ENCODE measurements at places on chromosomes 6 and 20. TPM values are rescaled to one million over a fixed set of nuclear protein-coding genes. Genes with fewer than 3 reads are reported as not detected.
A peak's percentile ranks its signal among the peaks of the same experiment; 100 is the strongest.

Gene SLC25A27
- 1.6 TPM for total RNA-seq

Gene RIPPLY2
- not detected for total RNA-seq

Gene PROCR
- 0.87 TPM for total RNA-seq

Gene SLC22A3
- total RNA-seq = not detected

Gene DNAH8
- total RNA-seq = 0.02 TPM

Gene EDN3
- not detected for total RNA-seq

Gene GJA1
- total RNA-seq = 0.09 TPM

Gene PACSIN1
- 0.07 TPM for total RNA-seq

Gene MACROD2
- total RNA-seq = not detected

Gene GNRH2
- 8.3 TPM for total RNA-seq

Gene HMGN4
- total RNA-seq = 63.6 TPM

Gene ABHD16B
- total RNA-seq = 0.11 TPM

Gene CTCFL
- total RNA-seq = not detected

Gene NRSN1
- total RNA-seq = not detected

DNA sequence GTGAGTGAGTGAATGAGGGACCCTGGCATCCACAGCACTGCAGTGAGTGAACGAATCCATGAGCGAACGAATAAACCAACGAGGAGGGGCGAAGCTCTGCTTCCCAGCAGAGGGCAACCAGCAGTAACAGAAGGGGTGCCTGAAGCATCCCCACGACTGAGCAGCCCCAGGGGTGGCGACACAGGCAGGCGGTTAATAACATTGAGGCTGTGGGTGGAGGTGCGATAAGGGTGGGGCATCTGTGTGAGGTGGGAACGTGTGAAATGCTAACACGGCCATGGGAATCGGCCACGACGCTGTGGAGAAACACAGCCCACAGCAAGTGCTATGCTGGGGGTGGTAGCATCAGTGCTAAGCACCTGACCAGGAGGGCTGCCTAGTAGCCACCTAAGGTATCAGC lies 75.9 kb downstream of the TAF4 start:
- no peak overlapping the region for H3K27ac ChIP-seq
- H3K27me3 ChIP-seq = no peaks in the 10 kb centered on the region
- peak overlapping the region; percentile 9 for H3K4me3 ChIP-seq
- H3K4me1 ChIP-seq = peaks cover 2% of the 10 kb centered on the region
- H3K36me3 ChIP-seq = peaks cover 79% of the 10 kb centered on the region
- DNase-seq = no peak

- H3K36me3 ChIP-seq = peaks cover 19% of the 10 kb centered on the region
- H3K4me3 ChIP-seq = no peak overlapping the region
- H3K27ac ChIP-seq = peak overlapping the region; percentile 85
- peaks cover 82% of the 10 kb centered on the region for H3K4me1 ChIP-seq
- H3K27me3 ChIP-seq = no peaks in the 10 kb centered on the region
These were observed 41.9 kb downstream of the ELOVL5 start for GRCh38 chr6:53306819-53307347.

GRCh38 chr6:155528982-155529453 lies 73.4 kb upstream of the NOX3 start:
- no peak for DNase-seq
- H3K36me3 ChIP-seq = peaks cover 5% of the 10 kb centered on the region
- no peak overlapping the region for H3K4me3 ChIP-seq
- H3K27ac ChIP-seq = no peak overlapping the region

DNA sequence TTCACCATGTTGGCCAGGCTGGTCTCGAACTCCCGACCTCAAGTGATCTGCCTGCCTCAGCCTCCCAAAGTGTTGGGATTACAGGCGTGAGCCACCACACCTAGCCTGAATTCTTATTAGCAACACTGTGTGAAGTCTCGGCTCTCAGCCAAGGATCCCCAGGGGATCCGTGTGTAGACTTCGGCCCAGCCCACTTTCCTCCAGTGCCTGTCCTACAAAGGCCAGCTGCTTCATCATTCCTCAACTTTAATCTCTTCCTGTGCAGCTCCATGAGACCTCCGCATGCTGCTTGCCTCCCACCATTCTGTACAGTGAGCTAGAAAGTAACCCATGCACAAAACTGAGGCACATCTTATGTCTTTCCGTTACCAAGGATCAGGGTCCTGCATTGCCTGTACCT lies 71.8 kb downstream of the SAMD3 start:
- no peak for DNase-seq
- no peaks in the 10 kb centered on the region for H3K27me3 ChIP-seq
- H3K36me3 ChIP-seq = peaks cover 14% of the 10 kb centered on the region
- H3K4me1 ChIP-seq = no peaks in the 10 kb centered on the region
- no peak overlapping the region for H3K27ac ChIP-seq

GRCh38 chr6:141117874-141118273 lies 1014.9 kb upstream of the GJE1 start:
- H3K36me3 ChIP-seq = no peaks in the 10 kb centered on the region
- peaks cover 3% of the 10 kb centered on the region for H3K27me3 ChIP-seq
- DNase-seq = no peak

DNA sequence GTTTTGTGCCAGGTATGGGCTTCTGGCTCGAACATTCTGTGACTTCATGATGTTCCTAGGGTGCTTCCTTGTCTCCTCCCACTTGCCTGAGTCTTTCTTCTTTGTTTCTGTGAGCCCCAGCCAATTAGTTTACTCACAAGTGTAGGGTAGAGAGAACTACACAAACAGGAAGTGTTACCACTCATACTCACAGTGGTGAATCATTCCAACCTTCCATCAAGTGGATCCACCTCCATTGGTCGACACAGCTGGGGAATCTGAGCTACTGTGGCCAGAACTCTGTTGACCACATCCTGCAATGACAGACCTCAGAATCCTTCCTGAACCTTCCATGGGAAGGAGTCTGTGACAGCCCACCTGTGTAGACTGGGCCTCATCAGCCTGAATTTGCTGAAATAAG lies 76.8 kb downstream of the UNC5CL start:
- H3K27me3 ChIP-seq = no peaks in the 10 kb centered on the region
- no peak overlapping the region for H3K27ac ChIP-seq
- DNase-seq = peak; percentile 52
- H3K36me3 ChIP-seq = no peaks in the 10 kb centered on the region
- H3K4me1 ChIP-seq = peaks cover 8% of the 10 kb centered on the region

GRCh38 chr6:149999636-150000035 lies 25.7 kb downstream of the RAET1L start:
- H3K36me3 ChIP-seq = peaks cover 2% of the 10 kb centered on the region
- peaks cover 51% of the 10 kb centered on the region for H3K27me3 ChIP-seq
- no peak overlapping the region for H3K27ac ChIP-seq

DNA sequence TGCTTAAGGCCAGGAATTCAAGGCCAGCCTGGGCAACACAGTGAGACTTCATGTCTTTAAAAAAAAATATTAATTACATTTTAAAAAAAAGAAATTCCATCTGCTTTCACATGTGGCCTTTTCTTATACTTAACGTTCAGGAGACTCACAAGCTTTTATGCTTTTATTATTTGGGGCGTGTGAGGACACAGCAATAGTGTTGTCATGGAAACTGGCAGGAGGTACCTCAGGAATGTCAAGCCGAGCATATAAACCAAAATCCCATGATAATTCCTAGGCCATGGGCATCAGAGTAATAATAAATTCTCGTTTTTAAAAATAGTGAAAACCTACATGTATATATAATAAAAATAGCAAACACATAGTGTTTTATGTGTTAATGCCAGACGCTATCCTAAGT lies 89.8 kb downstream of the IYD start:
- no peak for DNase-seq
- no peak overlapping the region for H3K4me3 ChIP-seq
- no peaks in the 10 kb centered on the region for H3K4me1 ChIP-seq
- H3K36me3 ChIP-seq = no peaks in the 10 kb centered on the region
- H3K27me3 ChIP-seq = peaks cover 7% of the 10 kb centered on the region

DNA sequence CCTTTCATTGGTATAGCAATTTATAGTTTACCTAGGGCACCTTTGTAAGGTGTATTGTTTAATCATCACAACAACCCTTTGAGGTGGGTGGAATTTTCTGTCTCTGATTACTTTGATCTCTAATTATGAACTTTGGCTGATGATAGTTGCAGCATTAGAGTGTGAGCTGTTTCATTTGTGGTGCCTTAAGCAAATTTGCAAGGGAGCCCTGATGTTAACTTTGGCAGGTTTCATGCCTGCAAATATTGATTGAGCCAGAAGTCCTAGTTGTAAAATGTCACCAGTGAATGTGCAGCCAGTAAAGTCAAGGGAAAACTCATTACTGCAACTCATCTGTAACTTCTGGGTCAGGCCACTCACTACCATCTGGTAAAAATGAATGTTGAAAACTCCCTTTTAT lies 29.8 kb downstream of the CTNNBL1 start:
- H3K27me3 ChIP-seq = no peaks in the 10 kb centered on the region
- H3K4me1 ChIP-seq = peaks cover 20% of the 10 kb centered on the region
- DNase-seq = no peak
- no peak overlapping the region for H3K27ac ChIP-seq
- H3K36me3 ChIP-seq = peaks cover 18% of the 10 kb centered on the region

DNA sequence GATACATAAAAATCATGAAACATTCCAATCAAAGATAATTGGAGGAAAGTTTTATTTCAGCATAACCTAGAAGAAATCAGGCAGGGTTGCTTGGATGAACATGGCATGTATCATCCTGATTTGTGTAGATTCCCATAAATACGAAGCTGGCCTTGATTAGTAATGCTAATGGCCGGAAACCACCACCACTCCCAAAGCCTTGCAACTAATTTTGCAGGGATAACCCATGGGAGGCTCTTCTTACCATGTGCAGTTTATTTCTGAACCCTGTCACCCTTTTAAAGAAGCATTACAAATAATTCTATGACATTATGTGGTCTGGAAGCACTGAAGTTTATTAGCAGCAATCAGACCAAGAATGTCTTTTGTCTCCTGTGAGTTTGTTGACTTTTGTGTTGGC lies 80.8 kb downstream of the AIG1 start:
- peaks cover 55% of the 10 kb centered on the region for H3K36me3 ChIP-seq
- no peak overlapping the region for H3K27ac ChIP-seq
- no peak overlapping the region for H3K4me3 ChIP-seq
- no peak for DNase-seq
- H3K27me3 ChIP-seq = no peaks in the 10 kb centered on the region

- H3K27ac ChIP-seq = peak overlapping the region; percentile 94
- H3K27me3 ChIP-seq = no peaks in the 10 kb centered on the region
- DNase-seq = peak; percentile 47
- no peaks in the 10 kb centered on the region for H3K36me3 ChIP-seq
- peak overlapping the region; percentile 39 for H3K4me3 ChIP-seq
These were observed 113.1 kb upstream of the ZNF217 start for GRCh38 chr20:53706466-53707370.

GRCh38 chr6:151701911-151702562 lies 105.4 kb upstream of the ESR1 start:
- no peak for DNase-seq
- H3K4me3 ChIP-seq = peak overlapping the region; percentile 34
- no peaks in the 10 kb centered on the region for H3K36me3 ChIP-seq
- H3K4me1 ChIP-seq = peaks cover 36% of the 10 kb centered on the region
- H3K27ac ChIP-seq = peak overlapping the region; percentile 62
- H3K27me3 ChIP-seq = peaks cover 5% of the 10 kb centered on the region

DNA sequence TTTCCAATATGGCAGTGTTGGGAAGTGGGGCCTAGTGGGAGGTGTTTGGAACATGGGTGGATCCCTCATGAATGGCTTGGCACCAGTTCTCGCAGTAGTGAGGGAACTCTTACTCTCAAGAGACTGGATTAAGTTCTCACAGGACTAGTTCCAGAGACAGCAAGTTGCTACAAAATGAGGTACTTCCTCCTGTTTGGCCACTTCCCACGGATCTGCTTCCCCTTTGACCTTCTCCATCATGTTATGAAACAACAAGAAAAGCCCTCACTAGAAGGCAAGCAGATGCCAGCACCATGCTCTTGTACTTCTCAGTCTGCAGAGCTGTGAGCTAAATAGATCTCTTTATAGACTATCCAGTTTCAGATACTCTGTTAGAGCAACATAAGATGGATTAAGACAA lies 3.1 kb downstream of the RSPH3 start:
- DNase-seq = no peak
- H3K27me3 ChIP-seq = no peaks in the 10 kb centered on the region
- peaks cover 1% of the 10 kb centered on the region for H3K36me3 ChIP-seq
- H3K4me3 ChIP-seq = no peak overlapping the region

DNA sequence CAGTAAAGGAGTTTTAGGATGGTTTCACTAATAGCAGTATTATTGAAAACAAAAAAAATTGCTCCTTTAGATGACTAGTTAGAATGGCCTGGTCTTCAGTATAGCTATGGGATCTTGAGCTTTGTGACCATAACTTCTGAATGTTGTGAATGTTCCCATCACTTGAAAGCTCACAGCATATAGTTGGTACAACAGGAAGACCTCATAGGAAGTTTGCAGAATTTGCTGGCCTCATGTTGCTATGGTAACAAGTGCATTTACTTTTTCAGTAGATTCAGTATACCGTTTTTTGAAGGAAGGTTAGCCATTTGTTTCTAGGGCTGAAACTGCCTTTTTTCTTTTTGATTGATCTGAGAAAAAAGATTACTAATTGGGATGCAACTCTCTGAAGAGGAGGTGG lies 8.3 kb downstream of the PHF3 start:
- H3K4me3 ChIP-seq = no peak overlapping the region
- H3K36me3 ChIP-seq = peaks cover 12% of the 10 kb centered on the region
- DNase-seq = no peak
- H3K4me1 ChIP-seq = peaks cover 65% of the 10 kb centered on the region
- no peak overlapping the region for H3K27ac ChIP-seq

GRCh38 chr6:85460154-85460920 lies 10.5 kb downstream of the NT5E start:
- H3K27me3 ChIP-seq = peaks cover 6% of the 10 kb centered on the region
- H3K4me3 ChIP-seq = no peak overlapping the region
- H3K4me1 ChIP-seq = peaks cover 86% of the 10 kb centered on the region

DNA sequence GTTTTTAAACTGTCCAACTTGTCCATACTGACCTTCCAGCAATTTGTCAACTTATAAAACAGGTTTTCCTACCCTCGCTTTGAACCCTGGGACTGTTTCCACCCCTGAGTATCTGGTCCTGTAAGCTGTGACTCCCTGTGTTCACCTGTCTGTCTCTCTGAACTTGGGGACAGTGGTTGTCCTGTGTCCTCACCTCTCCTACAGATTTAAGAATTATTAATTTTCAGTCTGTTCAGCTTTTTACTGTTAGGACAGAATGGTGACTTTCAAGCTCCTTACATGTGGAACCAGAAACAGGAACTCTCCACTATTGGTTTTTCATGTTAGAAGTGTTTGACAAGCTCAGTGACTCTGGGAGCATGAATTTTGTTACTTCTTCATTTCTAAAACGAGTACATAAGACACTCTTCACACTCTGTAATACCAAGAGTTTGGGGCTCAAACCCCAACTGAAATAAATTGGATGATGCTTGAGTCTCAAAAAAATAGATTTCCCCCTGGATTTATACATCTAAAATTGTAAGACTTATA lies 713.9 kb downstream of the COL12A1 start:
- H3K4me3 ChIP-seq = no peak overlapping the region
- DNase-seq = no peak
- no peaks in the 10 kb centered on the region for H3K27me3 ChIP-seq
- H3K27ac ChIP-seq = no peak overlapping the region
- no peaks in the 10 kb centered on the region for H3K4me1 ChIP-seq
- no peaks in the 10 kb centered on the region for H3K36me3 ChIP-seq

DNA sequence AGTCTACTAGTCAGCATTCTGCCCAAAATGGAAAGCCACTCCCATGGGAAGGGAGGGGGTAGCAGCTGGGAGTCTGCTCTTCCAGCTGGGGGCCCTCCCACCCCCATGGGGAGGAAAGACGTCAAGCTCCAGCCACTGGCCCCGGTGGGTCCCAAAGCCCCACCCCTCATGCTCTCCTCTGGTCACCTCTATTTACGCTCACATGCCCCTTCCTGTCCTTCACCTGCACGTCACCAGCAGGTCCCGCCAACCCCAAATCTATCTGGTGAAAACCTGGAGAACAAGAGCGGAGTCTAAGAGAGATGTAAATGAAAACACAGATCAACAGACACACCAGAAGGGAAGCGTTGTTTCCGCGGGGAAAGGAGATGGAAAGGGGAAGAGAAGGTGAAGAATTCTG lies 30.0 kb upstream of the ZBP1 start:
- peaks cover 2% of the 10 kb centered on the region for H3K36me3 ChIP-seq
- DNase-seq = no peak
- H3K27me3 ChIP-seq = no peaks in the 10 kb centered on the region
- no peak overlapping the region for H3K4me3 ChIP-seq
